ENCODE measurements at places on chromosomes 6 and 20.

GRCh38 chr6:48476257-48476656 is 365.3 kb upstream of the PTCHD4 start:
- no peak for DNase-seq

DNA sequence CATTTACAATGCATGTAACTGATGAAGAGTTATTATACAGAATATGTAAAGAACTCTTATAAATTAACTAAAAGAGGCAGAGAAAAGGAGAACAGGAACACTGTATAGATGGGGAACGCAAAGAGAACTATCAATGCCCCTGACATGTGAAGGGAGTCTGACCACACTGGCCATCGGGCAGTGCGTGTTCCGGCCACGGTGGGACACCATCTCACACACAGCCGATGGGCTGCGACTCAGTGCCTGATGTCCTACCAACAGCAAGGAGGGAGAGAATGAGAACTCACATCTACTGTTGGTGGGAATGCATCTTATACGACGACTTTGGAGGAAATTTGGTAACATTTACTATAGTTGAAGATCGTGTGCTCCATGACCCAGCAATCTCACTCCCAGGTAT is 15.5 kb upstream of the RAMACL start:
- no peak for DNase-seq

GRCh38 chr20:37630166-37630565 is 63.7 kb upstream of the CTNNBL1 start:
- DNase-seq, result no peak

GRCh38 chr6:55174211-55175026 is at the start of gene HCRTR2:
HCRTR2 (plus strand) TSS chr6:55174515; CDS start chr6:55174588, 73 bp downstream.
- no peak for DNase-seq

DNA sequence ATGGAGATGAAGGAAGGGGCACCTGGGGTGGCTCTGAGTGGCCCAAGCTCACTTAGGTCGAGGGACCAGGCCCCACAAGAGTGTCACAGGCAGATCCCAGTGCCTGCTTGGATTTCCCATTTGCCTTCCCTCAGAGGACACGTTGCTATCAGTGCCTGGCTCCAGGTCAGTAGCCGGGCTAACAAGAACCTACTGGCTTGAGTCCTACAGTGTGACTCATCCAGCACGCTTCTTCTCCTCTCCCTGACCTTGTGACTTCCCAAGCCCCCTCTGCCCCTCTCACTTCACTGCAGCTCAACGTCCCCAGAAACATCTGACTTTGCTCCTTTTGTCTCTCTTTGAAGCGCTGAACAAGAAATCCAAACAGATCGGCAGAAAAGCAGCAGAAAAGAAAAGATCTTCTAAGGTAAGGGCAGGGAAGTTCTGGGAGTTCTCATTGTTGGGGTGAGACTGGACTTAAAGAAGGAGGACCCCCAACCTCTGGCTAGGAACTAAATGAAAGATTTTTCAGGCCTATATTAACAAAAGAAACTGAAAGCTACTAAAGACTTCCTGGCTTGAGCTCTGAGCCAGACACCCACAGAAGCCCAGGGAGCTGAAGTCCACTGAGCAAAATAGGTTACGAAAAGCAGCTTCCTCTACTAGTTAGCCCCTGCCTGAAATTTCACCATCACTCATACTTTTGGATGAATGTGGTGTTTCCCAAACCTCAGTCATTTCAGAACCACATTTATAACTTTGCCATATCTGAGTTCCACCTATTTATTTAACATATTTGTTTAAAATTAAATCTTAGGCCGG is 21.5 kb downstream of the ASIP start:
- DNase-seq, result no peak

GRCh38 chr6:11536795-11537194 is 754 bp upstream of the TMEM170B start:
- DNase-seq, result no peak

GRCh38 chr6:104613416-104614001 is 246.2 kb downstream of the HACE1 start:
- DNase-seq, result no peak

GRCh38 chr6:119142637-119143036 is 64.2 kb upstream of the FAM184A start:
- DNase-seq, result no peak

- DNase-seq, result no peak
Measured at GRCh38 chr6:26122005-26122388, 34.8 kb downstream of the HFE start.

- no peak for DNase-seq
Measured at GRCh38 chr20:61882716-61883615, 182.7 kb downstream of the TAF4 start.

DNA sequence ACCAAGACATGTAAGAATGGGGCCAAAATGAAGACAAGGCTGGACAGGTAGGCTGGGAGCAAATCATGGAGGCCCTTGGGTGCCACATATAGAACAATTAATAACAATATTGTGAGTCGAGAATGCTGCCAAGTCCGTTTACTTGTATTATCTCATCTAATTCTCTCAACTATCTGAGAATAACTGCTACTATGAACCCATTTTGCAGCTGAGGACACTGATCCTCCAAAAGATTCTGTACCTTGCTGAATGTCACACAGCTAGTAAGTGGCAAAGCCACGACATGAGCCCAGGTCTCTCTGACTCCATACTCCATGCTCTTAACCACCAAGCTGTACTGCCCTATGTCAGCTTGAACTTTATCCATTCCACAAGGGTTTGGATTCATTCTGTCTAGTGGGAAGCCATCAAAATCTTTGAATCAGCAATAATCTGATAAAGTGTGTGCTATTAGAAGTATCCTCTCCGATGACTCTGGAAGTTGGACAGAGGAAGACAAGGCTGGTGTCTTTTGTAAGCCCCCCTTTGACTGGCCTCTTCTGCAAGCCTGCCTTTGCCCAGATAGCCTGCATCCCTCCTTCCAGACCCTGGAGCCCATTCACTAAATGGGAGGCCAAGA is 43.5 kb upstream of the PDYN start:
- DNase-seq, result no peak

DNA sequence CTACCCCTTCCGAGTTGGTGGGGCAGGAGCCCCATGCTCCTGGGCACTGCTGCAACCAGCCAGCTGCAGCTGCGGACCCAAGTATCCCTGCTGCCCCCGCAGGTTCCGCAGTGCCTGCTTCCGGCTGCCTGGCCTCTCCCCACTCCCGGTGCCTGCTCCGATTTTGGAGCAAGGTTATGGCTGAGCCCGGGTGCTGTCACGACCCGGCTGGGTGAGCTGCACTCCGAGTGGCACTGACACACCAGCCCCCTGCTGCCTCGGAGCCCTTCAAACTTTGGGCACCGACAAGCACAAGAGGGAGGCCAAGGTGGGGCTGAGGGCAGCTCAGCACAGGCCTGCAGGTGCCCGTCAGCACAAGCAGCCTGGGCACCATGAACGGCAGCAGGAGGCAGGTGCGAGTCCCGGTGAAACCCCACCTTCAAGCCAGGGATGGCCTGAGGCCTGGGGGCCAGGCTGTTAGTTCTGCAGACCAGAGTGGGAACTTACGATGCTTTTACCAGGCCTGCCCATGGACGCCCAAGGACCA is 25.9 kb upstream of the HACE1 start:
- DNase-seq, result no peak

DNA sequence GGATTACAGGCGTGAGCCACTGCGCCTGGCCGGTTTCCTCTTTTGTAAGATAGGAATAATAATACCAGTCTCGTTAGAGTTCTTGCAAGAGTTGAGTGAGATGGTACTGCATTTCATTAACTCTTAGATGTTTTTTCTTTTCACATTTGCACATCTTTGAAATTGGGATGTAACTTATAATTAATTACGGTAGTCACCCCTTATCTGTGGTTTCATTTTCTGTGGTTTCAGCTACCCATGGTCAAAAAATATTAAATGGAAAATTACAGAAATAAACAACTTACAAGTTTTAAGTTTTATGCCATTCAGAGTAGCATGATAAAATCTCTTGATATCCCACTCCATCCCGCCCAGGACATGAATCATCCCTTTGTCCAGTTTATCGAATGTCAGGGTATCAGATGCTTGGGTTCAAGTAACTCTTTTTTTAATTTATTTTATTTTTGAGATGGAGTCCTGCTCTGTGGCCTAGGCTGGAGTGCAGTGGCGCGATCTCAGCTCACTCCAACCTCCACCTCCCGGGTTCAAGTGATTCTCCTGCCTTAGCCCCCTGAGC is 15.4 kb downstream of the PTK7 start:
- DNase-seq, result no peak

DNA sequence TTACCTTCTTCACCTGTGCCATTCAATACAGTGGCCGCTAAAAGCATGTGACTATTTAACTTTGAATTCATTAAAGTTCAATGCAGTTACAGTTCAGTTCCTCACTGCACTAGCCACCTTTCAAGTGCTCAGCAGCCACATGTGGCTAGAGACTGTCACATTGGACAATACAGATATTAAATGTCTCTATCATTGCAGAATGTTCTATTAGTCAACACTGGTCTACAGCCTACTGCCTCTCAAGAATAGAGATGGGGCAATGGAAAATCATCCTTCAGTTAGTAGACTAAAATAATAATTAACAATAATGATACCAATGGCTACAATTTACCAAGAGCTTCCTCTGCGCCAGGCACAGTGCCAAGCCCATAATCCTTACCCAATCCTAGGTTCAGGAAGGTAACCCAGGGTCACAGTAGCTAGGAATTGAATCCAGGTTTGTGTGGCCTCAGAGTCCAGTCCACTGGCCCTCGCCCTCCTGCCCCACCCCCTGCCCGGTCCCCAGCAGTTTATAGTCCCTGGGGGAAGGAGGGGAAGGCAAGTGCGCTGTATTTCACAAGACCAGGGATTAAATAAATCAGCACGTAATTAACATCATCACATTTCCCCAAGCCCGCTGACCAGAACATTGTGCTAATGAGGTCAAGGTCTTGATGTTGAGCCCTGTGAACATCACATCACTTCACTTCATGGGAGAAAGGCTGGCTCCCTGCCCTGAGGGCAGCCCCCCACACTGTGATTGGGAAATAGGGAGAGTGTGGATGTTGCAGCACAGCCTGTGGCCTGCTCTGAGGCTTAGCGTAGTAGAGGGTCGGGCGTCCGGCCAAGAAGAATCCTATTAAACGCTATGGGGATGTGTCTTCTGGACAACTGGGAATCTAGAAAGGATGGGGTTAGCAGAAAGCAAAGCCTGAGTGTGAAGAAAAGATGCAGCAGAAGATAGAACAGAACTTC is 147.2 kb downstream of the VEGFA start:
- DNase-seq, result no peak

- DNase-seq, result no peak
Measured at GRCh38 chr6:11445146-11445545, 92.4 kb upstream of the TMEM170B start.

GRCh38 chr6:39945626-39946025 is 11.4 kb upstream of the MOCS1 start:
- DNase-seq, result no peak

DNA sequence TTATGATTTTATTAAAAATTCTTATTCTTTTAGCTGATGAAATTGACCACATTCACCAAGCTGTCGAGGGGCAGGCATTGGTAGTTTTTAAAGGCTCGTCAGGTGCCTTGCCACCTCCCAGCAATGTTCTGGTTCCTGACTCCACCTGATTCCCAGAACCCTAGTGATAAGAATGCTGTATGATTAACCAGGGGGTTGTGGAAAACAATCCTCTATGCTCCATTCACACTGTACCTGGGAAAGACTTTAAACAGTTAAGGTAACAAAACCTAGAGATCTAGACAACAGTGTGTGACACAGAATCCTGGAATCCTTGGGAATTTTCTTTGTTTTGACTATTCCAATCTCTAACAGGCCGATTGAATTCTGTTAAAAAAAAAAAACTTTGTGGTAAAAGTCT is 165.7 kb upstream of the OLIG3 start:
- DNase-seq, result no peak

DNA sequence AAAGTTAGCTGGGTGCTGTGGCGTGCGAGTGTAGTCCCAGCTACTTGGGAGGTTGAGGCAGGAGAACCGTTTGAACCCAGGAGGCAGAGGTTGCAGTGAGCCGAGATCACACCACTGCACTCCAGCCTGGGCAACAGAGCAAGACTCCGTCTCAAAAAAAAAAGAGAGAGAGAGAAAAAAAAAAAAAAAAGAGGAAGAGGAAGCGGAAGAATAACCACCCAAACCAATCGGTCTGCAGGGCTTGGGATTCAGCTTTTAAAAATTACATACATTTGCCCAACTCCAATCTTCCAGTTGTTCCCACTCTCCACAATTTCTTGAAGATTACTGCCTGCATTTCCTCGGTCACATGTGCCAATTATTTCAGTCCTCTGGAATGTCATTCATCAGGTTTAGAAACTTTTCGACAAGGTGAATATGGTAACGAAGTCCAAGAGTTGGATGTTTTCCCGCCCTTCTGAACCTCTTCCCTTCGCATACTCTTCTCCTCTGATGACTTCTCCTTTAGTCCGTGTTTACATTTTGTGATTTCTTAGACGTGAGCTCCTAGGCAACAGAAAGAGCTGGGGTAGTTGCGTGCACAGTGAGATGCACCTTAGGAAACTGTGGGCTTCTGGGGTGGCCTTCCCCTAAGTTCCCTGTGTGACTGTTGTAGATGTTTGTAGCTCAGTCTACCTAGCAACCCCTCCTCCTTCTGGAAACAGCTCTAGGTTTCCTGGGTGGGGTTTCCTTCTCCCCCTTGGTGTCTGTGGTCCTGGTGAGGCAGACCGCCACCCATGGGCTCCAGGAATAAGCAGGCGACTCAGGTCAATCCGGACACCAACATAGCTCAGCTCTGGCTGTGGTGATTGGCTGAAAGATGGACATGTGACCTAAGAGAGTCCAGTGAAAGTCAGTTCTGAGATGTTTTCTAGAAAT is 63.0 kb upstream of the NCOA3 start:
- no peak for DNase-seq

GRCh38 chr6:155795173-155795796 is 339.6 kb upstream of the NOX3 start:
- DNase-seq, result no peak

- DNase-seq, result no peak
Measured at GRCh38 chr20:575230-575629, 31.6 kb upstream of the CSNK2A1 start.

GRCh38 chr6:157823001-157823527 is at the start of gene SNX9:
SNX9 (plus strand) TSS chr6:157823246; CDS start chr6:157823435, 189 bp downstream.
- DNase-seq, result peak; percentile 60

DNA sequence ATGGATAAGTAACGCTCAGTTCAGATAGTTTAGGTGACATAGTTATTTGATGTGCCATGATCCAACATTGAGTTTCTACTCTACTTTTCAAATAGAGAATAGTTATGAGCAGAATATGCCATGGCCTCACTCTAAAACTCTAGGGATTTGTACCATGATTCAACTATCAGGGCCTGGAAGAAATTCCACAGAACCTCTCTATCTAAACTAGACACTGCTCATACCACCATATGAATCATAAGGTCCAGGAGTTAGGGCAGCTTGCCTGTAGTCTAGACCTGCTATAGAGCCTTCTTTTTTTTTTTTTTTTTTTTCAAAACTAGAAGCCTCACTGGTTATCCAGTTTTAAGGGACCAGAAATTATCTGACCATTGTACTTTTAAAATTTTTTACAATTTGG is 571.8 kb upstream of the IMPG1 start:
- DNase-seq, result no peak

DNA sequence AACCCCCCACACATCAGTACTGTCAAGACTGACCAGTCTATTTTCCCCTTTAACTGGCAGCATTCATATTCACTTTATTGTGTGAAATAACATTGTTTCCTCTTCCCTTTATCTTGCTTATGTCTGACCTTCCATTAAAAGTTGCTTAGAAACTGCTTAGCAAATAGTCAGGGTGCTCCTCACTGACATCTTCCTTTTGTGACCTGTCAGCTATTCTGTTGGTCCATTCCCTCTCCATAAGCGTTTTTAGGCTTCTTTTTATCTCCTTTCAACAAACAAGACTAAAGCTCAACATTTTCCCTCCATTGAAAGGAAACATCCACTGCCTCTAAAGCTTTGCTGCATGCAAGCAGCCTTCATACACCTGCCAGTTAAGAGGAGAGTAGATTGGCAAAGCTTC is 147.7 kb upstream of the VGLL2 start:
- DNase-seq, result no peak
